ENCODE measurements at places on chromosomes 16 and 17.
A peak's percentile ranks its signal among the peaks of the same experiment; 100 is the strongest.

DNA sequence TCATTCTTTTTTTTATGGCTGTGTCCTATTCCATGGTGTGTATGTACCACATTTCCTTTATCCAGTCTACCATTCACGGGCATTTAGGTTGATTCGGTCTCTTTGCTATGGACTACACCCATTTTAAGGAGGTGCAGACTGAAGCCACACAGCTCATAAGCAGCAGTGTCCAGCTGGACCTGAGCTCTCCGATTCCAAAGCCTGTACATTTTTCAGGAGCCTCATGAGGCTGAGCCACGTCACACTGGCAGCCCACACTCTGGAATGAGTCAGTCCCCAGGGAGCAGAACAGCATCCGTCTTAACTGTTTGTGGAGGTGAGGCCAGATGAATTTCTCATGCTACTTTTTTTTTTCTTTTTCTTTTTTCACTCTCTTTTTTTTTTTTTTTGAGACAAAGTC, 116.1 kb downstream of the C16orf95 start:
- no peak for DNase-seq

DNA sequence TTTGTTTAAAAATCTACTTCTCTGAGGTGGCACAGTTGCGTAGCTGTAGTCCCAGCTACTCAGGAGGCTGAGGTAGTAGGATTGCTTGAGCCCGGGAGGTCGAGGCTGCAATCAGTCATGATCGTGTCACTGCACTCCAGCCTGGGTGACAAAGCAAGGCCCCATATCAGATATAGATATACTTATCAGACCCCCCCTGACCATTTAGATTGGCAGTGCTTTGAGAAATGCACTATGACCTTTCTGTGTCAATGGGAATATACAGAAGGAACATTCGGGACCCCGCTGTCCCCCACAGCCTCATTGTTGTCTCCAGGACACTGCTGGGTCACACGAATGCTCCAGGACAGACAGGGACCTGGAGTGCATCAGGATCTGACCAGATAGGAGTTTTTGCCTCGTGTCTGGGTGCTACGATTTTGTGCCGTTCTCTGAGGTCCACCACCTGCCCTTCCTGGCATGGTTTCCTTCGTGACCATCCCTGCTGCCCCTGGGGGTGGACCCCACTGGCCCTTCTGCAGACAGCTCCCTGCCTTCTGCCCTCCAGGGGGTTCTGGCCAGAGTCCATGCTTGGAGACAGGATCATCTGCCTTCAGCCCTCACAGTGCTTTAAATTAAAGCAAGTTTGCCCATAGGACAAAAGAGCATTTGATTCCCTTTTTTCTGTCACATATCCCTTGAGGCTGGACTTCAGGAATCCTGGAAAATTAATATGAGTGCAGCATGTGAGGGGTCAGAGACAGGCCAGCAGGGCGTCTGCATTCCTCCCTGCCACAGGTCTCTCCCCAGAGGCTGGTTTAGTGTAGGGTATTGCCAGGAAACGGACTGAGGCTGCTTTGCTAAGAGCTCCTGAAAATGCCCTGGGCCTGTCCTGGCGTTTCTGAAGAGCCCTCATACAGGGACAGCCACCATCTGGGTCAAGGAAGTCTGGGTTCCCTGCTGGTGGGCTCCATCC, 19.3 kb downstream of the PLD6 start:
- DNase-seq = no peak

DNA sequence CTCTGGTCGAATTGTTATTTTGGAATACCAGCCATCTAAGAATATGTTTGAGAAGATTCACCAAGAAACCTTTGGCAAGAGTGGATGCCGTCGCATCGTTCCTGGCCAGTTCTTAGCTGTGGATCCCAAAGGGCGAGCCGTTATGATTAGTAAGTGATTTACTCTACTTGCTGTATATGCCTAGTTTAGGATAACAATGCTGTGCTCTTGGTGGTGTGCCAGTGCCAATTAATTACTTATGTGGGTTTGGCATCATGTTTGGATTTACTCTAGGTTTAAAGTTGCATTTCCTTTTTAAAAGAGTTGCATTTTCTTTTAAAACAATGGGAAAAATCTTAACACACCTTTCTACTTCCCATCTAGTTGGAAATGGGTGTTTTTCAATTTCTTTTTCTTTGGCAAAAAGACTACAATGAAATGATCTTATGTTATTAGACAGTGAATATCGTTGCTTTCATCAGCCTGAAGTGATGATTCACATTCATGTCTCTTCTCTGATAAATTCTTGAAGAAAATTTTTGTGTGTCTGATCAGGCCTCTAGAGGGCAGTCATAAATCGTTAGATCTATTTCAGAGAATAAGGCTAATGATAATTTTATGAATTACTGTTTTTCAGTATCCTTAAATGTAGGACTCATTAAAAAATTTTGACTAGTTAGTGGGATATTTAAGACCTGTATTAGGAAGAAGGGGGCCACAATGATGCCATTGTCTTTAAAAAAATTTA, 5.6 kb downstream of the SF3B3 start:
- no peak for DNase-seq

GRCh38 chr17:56887105-56887504, 26.7 kb downstream of the TRIM25 start:
- no peak for DNase-seq

DNA sequence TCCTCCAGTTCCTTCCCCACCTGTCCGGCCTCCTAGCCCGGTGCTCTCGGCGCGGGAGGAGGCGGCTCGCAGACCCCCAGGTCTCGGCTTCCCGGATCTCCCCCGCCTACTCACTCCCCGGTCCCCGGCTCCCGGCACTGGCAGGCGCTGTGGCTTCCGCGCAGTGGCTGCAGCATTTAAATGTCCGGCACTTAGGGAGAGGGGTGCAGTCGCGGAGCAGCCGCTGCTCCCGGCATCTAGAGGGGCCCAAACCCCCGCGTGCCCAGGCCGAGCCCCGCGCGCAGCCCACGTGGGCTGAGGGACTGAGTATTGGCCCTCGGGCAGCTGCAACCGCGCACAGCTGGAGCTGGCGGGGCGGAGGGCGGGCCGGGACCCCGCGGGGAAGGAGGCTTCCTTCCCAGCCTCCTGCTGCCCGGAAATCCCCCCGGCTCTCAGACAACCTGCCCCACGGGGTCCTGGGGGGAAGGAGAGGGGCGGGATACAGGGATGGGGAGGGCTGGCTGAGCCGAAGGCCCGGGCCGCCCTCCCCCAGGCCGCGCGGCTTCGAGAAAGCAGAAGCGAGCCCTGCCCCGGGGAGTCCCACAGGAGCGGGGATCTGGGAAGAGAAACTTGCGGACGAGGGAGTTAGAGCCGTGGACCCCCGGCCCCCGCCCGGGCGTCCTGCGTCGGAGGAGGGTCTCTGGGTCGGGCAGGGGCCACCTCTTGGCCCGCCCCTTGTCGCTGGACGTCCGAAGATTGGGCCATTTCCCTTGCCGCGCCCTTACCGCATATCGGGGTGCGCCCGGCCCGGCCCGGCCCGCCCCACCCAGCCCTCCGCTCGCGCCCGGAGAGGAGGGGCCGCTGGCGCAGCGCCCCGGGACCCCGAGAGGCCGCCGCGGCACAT, at the start of gene MMP25:
MMP25 (plus strand) TSS at position 804 of the 883 bp plus-strand sequence. CDS start 357 bp downstream, outside the sequence.
- no peak for DNase-seq

DNA sequence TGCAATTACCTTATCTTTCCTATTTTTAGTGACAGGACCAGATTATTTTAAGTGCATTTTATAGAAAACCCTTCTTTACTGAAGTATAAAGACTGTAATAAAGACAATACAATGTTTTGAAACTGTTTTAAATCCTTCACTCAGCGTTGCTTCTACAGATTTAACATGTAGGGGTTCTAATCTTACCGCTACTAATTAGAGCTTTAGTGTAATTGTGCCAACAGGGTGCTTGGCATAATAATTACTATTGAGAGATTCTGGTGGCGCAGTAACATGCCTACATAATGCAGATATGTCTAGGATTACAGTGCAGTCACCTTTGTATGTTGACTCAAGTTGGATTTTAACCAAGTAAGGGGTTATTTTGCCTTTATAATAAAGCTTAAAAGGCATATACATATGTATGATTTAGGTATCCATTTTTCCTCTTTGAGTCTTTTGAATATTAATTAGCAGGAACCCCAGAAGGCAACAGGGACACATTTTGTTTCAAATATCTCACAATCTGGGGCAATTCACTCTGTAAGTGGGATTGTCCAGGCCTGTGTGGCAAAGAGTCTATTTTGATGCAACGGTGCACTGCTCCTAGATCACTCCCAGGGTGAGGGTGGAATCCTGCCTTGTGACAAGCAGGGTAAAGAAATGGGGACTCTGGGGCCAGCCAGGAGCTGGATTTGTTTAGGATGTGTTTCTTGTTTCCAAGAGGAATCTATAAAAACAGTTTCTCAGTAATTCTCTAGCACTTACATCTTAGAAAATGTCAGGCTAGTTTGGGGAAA, 604.7 kb upstream of the SALL1 start:
- DNase-seq = no peak

- no peak for DNase-seq
These were observed 87.5 kb upstream of the GSE1 start for GRCh38 chr16:85525420-85526184.

GRCh38 chr17:79399610-79400144, 211.2 kb downstream of the RBFOX3 start:
- no peak for DNase-seq

GRCh38 chr17:41377546-41377945, 4.6 kb downstream of the KRT34 start:
- DNase-seq = no peak

DNA sequence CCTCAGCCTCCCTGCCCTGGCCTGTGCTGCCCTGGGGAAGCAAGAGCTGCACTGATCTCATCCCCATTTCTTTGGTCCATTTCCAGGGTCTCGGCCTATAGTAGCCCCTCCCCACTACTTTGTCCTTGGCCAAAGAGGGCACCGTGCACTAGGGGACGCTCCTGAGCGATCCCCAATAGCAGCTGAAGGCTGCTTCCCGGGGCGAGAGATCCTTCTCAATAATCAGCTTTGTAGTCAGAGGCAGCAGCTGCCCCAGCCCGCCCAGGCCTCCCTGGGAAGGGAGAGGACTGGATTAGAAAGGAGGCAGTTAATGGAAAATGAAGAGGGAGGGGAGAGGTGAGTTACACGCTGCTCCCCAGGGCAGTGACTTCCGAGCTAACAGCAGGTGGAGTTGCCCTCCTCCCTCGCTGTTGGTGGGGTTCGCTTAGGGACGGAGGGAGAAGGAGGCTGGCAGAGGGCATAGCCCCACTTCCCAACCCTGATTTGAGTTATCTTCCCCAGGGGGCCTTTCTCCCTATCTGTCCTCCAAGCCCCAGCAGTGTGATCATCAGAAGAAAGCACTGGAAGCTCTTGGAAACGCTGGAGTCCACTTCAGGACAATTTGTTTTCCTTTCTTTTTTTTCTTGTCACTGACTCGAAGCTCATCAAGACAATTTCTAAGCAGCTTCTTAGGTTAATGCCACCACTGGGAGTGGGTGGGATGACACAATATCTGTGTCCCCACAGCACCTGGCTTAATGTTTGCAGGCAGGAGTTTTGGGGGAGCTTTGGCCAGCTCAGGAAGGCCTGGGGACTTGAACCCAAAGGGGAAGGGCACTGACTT, 2.6 kb downstream of the MXRA7 start:
- peak; percentile 72 for DNase-seq

DNA sequence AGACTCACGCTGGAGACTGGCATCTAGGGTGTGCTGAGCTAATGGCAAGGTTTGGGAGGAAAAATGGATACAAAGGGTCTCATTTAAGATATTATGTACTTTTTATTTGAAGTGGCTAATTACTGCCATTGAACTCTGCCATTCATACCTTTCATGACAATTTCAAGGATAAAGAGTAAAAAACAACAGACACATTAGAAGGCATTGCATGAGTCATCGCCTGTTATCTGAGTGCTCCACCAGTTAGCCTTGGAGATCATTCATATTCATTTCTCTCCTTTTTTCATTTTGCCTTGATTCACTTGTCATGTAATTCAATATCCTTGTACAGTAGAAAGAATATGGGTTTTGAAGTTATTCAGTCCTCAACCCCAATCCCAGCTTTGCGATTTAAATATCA, 109.5 kb downstream of the CDH8 start:
- no peak for DNase-seq

GRCh38 chr17:30550512-30551273, 73.5 kb downstream of the GOSR1 start:
- no peak for DNase-seq

DNA sequence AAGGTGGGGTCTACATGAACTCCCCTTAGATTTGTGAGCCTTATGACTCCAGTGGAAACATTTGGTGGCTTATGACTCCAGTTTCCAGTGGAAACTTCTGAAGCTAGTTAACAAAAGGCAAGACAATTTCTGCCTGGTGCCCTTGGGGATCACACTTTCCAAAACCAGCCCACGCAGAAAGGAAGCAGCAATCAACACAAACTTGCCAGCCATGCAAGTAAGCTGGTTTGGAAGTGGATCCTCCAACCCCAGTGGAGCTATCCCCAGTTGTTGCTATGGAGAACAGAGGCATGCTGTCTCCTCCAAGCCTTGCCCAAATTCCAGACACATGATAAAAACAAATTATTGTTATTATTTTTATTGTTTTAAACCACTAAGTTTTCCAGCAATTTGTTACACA, 130.9 kb downstream of the CDH11 start:
- DNase-seq = no peak

DNA sequence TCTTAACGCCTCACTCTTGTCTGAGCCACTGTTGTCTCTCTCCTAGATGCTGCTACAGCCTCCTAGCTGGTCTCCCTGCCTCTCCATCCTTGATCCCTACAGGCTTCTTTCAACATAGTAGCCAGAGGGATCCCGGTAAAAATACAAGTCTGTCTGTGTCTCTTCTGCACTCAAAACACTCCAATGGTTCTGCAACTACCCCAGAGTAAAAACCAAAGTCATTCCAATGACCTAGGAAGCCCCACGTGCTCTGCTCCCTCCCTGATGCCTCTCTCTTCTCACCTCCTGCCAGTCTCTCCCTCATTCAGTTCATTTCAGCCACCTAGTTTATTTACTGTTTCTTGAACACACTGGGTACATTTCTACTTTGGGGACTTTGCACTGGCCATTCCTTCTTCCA, 135.2 kb downstream of the NPIPB5 start:
- no peak for DNase-seq

DNA sequence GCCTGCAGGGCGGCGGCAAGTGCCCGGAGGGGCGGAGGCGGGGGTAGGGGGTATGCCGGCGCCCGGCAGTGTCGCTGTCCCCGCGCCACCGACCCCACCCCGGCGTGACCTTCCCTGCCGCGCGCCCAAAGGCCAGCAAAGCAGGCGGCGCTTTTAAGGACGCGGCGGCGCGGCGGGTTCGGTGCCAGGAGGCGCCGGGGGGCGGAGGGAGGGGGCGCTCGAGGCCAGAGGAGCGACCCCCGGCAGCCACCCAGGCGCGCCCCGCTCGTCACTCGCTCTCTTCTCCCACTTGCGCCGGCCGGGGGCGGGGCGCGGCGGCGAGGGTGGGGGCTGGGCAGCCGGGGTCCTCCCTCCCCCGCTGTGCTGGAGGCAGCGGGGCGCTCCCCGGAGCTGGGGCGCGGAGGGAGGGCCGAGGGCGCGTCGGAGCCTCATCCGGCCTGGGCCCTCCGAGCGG, 8.6 kb upstream of the BAHCC1 start:
- no peak for DNase-seq

- DNase-seq = no peak
These were observed 11.8 kb downstream of the STARD3 start for GRCh38 chr17:39648616-39649366.

DNA sequence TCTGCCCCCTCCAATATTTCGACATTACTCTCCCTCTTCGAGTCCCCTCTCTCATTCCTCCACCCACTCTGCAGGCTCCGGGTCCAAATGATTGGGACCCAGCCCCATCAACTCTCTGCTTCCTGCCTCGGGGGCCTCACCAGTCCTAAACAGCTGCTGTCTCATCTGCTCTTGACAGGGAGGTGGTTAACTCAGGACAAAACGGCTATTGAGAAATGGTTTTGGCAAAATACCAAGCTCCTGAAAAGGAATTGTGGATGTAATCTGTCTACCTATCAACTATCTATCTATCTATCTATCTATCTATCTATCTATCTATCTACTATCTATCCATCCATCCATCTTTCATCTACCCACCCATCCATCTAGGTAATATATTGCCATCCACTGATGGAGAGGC, 2.2 kb downstream of the CD300H start:
- no peak for DNase-seq

Data from neuronal stem cell (in vitro differentiated cells).